GM12891 (cell line): ENCODE measurements at places on chromosomes 4 and X.

DNA sequence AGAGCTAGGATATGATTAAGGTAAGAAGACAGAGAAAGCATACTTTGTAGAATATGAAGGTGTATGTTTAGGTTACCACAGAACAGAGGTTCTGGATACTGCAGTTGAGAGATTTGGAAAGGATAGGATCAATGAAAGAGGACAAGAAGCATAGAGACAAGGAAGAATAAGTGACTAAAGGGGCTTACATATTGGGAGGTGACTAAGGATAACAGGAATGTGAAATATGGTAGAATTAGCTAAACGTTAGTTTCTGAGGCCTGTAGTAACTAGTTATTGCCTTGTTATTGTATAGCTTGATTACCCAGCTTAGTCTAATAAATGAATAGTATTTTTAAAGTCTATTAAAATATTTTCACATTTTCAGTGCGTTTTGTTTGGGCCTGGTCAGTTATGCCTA lies 38.2 kb downstream of the CENPI start:
- DNase-seq: no peak

- no peak for DNase-seq
Measured at GRCh38 chrX:43493756-43494155, 162.3 kb upstream of the MAOA start.

- no peak for DNase-seq
Measured at GRCh38 chr4:66704243-66704642, 841.1 kb downstream of the CENPC start.

- no peak for DNase-seq
Measured at GRCh38 chr4:8033067-8033755, 93.5 kb upstream of the AFAP1 start.

GRCh38 chr4:82891707-82892466 lies 934 bp upstream of the SEC31A start:
- DNase-seq: no peak

DNA sequence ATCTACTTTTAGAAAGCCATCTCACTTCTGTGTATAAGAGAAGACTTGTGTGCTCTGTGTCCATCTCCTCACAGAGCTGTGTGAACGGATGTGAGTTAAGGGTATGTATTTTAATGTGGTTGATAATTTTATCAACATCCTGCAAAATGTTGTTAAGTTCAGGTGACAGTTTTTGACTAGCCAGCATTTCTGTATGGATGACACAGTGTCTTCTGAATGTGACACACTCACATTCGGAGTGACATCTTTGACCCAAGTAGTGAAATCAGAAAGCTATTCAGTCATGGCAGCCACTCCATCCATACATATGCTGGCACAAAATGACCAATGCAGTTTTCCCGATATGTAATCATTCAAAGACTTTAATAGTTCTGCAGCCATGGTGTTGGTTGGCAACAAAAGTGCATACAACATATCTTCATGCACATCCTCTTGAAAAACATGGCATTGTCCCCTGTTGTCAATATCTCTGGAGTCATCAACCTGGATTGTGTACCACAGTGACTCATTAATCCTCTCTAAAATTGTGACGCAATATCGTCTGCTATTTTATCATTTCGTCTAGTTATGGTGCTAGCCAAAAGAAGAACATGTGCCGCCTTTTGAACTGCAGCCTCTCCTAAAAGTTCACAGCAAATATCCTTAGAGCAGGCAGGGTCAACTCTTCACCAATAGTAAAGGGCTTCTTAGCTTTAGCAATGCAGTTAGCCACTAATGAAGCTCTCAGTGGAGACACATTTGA lies 6.8 kb upstream of the FGF2 start:
- no peak for DNase-seq

GRCh38 chr4:90442619-90443018 lies 315.4 kb downstream of the CCSER1 start:
- no peak for DNase-seq

DNA sequence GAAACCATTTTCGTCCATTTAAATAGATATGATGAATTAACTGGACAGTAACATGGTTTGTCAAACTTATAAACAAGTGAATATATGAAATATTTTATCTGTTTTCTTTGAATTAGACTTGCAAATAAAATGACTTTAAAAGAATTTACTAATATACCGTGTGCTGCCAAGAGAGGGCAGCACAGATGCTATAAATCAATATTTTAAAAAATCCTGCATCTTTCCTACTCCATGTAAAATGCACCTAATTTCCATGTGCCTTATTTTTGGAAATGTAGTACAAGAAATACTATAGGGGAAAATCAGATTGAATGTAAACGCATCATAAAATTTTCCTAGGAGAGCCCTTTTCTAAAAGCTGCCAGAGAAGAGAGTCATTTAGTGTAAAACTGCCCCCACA lies 62.2 kb downstream of the PRKX start:
- no peak for DNase-seq

DNA sequence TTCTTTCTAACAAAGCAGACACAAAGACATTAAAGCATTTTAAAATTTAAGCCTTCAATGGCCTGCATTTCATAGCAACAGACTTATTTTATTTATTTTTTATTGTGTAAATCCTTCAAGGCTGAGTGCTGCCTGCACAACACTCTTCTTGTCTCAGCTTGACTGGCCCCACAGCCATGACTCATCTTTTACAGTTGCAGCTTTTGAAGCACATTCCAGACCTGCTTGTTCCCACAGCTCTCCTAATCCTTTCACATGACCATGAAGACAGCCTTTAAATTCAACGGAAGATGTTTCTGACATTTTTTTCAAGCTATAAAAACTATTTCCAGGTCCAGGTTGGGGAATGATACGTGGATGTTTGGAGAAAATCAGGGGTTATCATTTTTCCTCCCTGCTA lies 276.9 kb upstream of the TACR3 start:
- DNase-seq: no peak

DNA sequence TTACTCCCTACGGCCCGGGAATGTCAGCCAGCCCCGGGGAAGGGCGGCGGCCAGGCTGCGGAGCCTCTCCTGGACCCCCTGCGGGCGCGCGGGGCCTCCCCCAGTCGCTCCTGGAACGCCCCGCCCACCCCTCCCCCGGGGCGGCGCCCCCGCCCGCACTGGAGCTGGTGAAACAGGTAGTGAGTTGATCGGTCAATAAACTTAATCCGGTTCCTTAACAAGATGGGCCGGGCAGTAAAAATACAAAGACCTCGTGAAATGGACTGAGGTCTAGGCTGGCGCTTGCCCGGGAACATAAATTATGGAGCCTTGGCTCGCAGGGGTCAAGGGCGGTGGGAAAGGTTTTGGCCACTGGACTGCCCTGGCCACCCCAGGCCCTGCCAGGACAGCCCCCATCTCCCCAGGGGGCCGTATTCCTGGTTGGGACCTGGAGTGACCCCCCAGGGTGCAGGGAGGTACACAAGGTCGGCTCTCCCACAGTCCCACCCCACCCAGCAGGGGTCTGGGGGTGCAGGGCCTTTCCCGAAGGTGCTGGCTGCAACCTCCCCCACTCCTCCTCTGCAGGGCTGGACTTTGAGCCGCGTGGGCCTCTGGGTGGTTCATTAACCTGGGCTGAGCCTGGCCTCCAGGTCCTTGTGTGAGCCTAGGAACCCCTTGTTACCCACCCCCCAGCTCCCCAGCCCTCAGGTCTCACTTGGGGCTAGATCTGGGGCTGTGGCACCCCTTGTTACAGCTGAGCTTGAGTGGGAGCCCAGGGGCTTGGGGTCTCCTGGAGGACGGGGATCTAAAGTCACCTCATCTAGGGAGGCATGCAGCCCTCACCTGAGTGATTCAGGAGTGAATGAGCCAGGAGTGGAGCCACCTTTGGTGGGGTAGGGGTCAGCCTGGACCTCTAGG lies 2.5 kb downstream of the FGFR3 start:
- DNase-seq: no peak

- no peak for DNase-seq
Measured at GRCh38 chr4:89067417-89067816, 10.4 kb upstream of the FAM13A start.

DNA sequence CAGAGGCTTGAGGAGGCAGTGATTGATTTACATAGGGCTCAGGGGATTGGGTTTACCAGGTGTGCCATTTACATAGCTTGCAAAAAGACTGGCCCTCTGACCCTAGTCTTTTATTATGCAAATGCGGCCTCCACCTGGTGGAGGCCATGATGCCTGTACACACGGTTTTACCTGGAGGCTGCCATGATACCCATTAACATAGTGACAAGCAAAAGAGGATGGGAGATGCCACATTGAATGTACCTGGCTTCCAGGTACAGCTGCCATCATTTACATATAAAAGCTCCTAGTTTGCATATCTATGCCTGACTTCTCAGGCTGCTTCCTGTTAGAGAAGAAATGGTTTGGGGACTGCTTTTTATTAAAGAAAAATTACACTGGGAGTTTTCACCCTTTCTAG lies 72.0 kb downstream of the NEXMIF start:
- no peak for DNase-seq

- no peak for DNase-seq
Measured at GRCh38 chr4:61428950-61429349, 228.8 kb downstream of the ADGRL3 start.

DNA sequence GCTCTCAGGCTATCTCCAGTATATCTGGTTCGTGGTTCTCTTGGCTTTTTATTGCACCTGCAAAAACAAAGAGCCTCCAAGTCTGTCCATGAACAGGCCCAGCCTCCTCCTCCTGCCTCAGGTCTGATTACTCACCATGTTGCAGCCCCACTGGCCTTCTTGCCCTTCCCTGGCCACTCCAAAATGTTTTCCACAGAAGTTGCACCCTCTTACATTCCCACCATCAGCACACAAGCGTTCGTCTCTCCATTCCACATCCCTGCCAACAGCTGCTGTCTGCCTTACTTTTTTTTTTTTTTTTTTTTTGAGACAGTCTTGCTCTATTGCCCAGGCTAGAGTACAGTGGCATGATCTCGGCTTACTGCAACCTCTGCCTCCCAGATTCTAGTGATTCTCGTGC lies 86.7 kb downstream of the RFC1 start:
- DNase-seq: no peak

- DNase-seq: no peak
Measured at GRCh38 chr4:31592293-31592692, 872.1 kb downstream of the PCDH7 start.

DNA sequence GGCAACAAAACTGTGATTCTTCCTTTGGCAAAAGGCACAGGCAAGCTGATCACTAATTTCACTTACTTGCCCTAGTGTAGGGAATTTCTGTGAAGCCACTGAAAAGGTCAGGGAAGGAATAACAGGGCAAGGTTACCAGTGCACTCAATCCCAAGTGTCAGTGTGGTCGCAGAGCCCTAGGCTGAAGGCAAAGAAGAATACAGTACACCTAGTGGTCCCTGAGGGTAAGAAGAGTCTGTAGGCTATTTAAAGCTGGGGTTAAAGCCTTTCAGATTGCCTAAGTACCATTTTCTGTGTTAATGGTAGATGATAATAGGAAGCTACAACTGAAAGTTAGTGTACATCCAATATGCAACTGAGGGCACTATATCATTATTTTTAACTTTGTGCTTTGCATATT lies 173.6 kb upstream of the NRK start:
- DNase-seq: no peak

GRCh38 chrX:102976793-102977495 lies 39.9 kb downstream of the RAB40AL start:
- DNase-seq: no peak

DNA sequence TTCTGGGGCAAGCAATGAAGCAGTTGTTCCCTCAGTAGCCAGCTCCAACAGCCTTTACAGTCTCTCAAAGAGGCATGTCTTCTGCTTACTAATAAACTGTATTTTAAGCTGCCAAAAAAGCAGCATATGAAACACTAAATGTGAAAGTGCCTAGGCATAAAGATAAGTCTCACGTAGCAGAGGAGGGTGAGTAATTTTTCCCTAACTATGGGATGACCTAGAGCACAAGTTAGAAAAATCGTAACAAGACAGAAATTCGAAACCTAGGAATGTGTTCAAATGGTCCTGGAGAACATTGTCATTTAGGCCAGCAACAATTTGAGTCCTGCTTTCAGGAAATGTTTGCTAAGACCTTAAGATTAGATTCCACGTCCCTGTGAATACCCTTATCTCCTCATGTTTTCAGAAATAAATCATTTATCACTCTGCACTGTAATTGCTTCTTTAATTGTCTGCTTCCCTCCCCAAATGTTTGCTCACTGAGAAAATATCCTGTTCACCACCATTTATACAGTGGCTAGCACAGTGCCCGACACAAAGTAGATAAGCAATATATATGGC lies 222.2 kb downstream of the KCNIP4 start:
- DNase-seq: no peak

- DNase-seq: no peak
Measured at GRCh38 chr4:137534516-137534915, 2.2 kb upstream of the PCDH18 start.
